ENCODE measurements at places on chromosomes 11 and 22.

DNA sequence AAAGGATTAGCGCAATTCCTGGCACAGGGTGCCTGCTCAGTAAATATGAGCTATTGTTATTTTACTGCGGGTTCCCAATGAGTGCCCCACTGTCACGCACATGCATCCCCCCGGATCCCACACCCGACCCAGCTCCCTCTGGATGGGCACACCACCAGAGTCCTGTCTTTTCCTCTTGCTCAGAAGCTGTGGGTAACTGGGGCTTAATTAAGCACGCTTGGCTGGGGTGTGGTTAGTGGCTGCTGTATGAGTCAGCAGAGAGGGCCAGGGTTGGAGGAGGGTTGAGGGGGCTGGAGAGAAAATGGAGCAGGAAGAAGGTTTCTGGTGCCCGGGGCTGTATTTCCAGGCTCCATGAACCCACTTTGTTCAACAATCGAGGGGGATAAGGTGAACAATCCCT is 30.3 kb upstream of the NECTIN1 start:
- DNase-seq = no peak

DNA sequence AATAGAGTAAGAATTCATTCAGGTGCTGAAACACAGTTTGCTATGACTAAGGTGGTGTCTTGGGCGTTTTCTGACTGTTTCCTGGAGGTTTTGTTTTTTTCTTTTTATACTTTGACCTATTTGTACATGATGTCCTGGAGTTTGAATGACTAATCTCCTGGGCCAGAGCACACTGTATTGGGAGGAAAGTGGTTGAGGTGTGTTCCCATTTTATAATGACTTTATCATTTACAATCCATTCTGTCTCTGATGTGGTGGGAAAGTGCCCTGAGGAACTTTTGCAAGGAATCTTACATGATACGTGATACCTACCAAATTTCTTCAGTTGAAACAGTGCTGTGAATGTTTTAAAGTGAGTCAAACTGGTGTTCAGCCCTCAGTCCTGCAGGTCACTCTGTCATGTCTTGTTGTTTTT is 80.8 kb downstream of the TNRC6B start:
- DNase-seq = no peak

DNA sequence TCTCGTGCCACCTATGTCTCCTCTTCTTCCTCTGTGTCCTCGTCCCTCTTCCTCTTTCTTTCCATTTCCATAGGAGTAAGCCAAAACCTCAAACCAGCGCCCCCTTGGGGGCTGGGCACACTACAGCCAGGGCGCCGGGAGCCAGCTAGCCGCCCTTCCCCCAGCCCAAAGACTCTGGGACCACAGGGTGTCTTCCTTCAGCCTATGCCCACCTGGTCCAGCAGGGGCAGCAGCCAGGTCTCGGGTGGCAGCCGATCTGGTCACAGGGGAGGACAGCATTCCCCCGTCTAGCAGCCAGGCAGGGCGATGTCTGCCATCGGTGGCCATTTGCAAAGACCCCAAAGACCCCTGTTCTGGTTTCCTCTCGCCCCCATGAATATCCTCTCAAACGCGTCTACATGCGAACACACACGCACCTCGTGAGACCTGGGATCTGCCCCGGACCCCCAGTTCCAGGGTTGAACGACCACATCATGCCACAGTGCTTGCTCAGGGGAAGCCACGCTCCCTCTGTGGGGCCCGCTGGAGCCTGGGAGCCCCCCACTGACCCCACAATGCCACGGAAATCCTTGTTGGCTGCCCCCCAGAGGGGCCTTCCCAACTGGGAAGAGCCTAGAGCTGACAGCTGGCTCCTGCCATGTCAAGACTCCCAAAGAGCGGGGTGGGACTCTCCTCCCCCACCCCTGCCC is 546.0 kb upstream of the CCDC179 start:
- no peak for DNase-seq

- no peak for DNase-seq
Measured at GRCh38 chr11:61042537-61042936, 59.8 kb upstream of the CD5 start.

- DNase-seq = no peak
Measured at GRCh38 chr22:35114131-35114980, 48.4 kb downstream of the ISX start.

- no peak for DNase-seq
Measured at GRCh38 chr11:112615891-112616290, 345.3 kb upstream of the NCAM1 start.

- DNase-seq = no peak
Measured at GRCh38 chr11:67561971-67562619, 21.5 kb upstream of the GSTP1 start.

GRCh38 chr11:45927332-45927683 is 4.9 kb downstream of the LARGE2 start:
- no peak for DNase-seq

DNA sequence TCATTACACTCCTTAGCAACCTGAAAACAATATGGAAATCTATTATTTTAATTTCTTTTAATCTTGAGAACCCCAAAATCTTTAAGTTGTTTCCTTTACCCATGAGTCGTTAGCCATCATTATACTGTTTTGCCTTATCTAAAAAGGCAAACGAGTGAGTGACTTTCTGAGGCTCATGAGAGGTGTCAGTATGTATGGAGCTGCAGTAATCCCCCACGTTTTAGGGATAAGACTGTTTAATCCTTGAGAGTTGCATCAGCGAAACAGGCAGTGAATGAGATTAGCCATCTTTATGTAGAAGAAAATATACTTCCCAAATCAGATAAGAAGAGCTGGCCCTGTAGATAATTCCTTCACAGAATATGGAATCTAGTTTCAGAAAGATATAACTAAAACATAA is 1147.0 kb downstream of the DLG2 start:
- no peak for DNase-seq

GRCh38 chr11:62337303-62338181 is at the start of gene ASRGL1:
Gene ASRGL1 (plus strand): TSS chr11:62337448. CDS start chr11:62337978, 530 bp downstream.
- DNase-seq = peak; percentile 76

- DNase-seq = no peak
Measured at GRCh38 chr22:49877642-49878041, 24.0 kb downstream of the ZBED4 start.

DNA sequence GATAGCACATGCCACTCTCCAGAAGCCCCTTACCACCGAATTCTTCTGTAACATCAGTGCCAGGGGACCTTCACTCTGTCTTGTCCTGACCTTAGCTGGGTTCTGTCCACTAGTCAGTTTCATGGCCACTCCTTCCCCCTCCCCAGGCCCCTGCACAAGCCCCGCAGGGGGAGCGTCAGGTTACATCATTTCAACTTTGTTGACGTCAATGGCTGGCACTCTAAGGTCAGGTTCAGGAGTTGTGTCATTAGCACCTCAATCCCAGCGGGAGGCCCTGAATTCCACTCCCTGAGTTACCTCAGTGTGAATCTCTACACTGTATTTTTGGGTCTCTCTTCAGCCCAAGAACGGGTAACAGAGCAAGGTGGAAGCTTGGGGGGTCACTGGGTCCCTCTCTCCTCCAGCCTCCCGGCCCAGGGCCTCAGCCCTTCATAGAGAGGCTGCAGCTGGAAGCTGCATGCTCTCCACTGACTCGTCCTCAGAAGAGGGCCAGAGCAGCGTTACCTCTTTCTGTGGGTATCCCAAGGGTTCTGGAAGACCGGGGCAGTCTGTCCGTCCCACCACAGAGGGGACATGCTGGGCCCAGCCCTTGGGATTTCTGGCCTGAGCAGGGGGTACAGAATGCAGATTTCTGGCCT is 10.3 kb downstream of the USH1C start:
- no peak for DNase-seq

- DNase-seq = no peak
Measured at GRCh38 chr11:76699451-76700091, 29.0 kb upstream of the LRRC32 start.

GRCh38 chr11:72338741-72339140 is 94.8 kb upstream of the PHOX2A start:
- DNase-seq = no peak
